ENCODE measurements at places on chromosomes 7 and 10.

GRCh38 chr10:80459047-80459865 lies 5.1 kb downstream of the TSPAN14 start:
- peak; percentile 91 for DNase-seq

GRCh38 chr10:59387951-59388670 lies 25.8 kb upstream of the FAM13C start:
- no peak for DNase-seq

- DNase-seq: peak; percentile 41
These were observed 36.7 kb upstream of the NCAPG2 start for GRCh38 chr7:158741294-158741666.

DNA sequence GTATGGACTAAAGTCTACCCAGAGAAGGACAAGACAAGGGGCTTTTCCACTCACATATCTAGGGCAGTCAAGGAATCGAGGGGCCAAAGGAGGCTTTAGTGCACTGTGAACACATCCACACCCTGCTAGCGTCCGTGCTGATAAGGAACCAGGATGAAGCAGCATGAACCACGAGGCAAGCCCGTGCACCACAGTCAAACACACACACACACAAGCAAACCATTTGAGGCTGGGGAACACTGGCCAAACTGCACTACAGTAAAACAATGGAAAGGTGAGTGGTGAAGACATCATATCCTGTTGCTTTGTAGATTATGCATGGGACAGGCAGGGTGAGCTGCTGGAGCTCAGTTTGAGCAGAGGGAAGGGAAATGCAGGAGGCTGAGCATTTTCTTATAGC lies 177.4 kb upstream of the CDCA7L start:
- DNase-seq: no peak

DNA sequence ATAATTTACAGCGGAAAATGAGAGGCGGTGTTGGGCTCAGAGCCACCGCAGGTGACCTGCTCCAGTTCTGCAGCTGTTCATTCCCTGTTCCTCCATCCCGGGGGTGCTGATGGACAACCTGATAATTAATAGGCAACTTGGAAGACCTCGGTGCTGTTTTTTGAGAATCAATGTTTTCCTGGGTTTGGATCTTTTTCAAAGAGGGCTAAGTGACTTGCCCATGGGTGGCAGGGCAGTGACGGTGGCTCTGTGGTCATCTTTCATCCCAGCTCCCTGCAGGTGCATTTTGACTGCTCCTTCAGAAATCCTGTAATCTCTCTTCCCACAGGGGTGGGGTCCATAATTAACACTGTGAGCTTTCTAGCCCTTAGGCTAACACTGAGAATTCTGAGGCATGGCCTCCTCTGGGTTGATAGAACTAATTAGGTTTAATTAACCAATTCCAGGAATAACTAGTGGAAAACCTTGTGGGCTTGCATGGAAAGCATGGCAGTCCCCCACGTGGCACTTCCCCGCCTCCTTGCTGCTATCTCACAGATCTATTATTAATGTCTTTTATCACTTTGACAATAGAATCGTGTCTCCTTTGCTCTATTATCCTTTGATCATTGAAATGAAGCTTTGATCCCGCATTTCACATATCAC lies 217.9 kb downstream of the GLRX3 start:
- DNase-seq: no peak

GRCh38 chr7:17040716-17041115 lies 158.9 kb upstream of the AGR3 start:
- DNase-seq: no peak

- no peak for DNase-seq
These were observed 47.6 kb upstream of the MGMT start for GRCh38 chr10:129419397-129419796.

DNA sequence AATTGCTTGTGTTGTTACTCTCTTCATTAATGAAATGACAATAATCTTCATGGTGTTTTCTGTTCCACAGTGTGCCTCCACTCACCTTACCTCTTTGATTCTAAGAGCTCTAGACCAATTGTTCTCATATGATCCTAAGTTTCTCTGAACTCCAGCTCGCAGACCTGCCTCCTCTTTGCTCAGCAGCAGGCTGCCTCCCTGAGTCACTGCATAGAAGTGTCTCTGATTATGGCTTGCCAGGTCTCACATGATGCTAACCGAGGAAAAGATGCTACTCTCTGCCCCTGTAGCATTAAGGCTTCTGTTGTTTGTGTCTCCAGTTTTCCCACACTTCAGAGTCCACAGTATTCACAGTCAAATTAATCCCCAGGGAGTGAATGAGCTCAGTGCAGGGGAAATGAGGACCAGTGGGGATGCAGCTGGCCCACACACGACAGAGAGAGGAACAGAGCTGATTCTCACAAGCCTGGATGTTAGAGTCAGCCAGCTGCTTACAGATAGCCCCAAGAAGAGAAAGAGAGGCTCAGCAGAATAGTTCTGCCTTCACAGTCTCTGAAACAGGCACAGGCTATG lies 145.9 kb upstream of the EGR2 start:
- DNase-seq: no peak

- no peak for DNase-seq
These were observed 33.9 kb upstream of the TSPAN13 start for GRCh38 chr7:16719699-16720098.

DNA sequence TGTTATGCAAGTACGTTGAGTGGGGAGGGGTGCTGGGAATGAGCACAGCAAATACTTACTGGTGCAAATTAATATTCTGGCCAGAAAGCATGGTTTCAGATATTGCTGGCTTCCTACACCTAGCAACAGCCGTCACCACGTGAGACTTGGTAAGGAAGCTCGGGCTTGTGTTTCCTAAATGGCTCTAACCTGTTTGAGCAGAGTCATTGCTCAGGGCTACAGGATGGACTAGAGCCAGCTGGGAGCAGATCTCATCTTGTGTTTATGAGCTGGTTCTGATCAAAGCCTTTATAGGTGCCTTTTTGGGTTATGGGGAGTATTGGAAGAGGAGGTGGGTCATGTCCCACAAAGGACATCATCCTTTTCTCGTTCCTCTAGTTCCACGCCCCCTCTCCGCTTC lies 200.3 kb downstream of the BUB3 start:
- no peak for DNase-seq

DNA sequence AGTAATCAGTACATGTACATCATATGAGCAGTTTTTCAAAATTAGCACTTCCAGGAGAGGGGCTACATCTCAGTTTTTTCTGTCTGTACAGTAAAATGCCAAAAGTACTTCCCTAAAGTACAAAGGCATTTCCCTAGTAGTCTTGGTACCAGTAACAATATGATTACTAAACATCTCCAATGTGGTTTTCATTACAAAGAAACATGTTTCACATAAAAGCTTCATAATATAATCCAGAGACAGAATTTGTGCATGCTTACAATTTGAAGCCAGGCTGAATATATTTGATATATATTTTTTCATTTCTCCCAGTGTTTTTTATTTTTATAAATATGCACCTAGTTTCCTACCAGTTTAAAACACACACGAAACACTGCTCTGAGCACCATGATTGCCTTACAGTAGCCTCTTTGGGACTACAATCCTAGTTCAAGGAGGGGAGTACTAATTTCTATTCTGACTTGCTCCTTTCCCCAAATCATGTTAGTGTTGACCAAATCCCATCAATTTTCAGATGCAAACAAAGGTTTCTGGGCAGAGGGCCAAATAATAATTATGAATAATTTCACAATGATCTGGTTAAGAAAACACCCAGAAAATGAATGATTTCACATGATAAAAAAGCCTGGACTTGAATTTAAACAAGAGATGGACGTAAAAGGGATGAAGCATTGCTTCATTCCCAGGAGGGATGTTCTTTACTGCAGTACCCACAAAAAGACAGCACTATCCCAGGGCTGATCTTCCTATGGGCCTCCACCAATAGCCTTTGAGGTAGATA lies 201.3 kb downstream of the SLC25A13 start:
- no peak for DNase-seq

- DNase-seq: no peak
These were observed 236.7 kb upstream of the KLF14 start for GRCh38 chr7:130970696-130971095.

- no peak for DNase-seq
These were observed 466.6 kb upstream of the IGFBP3 start for GRCh38 chr7:46387646-46388045.

DNA sequence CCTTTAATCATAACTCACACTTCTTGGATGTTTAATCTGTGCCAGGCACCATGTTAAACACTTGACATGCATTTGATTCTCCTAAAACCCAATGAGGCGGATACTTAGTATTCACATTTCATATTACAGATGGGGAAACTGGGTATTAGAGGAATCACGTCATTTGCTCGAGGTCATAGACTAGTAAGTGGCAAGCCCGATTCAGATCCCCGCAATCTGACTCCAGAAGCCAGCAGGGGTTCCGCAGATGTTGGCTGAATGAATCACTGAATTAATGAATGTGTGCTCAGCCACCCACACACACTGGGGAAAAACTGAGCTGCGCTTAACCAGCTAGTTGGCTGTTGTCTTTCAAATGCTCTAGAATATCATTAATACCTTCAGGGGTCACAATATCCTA lies 22.5 kb upstream of the ENO4 start:
- no peak for DNase-seq

DNA sequence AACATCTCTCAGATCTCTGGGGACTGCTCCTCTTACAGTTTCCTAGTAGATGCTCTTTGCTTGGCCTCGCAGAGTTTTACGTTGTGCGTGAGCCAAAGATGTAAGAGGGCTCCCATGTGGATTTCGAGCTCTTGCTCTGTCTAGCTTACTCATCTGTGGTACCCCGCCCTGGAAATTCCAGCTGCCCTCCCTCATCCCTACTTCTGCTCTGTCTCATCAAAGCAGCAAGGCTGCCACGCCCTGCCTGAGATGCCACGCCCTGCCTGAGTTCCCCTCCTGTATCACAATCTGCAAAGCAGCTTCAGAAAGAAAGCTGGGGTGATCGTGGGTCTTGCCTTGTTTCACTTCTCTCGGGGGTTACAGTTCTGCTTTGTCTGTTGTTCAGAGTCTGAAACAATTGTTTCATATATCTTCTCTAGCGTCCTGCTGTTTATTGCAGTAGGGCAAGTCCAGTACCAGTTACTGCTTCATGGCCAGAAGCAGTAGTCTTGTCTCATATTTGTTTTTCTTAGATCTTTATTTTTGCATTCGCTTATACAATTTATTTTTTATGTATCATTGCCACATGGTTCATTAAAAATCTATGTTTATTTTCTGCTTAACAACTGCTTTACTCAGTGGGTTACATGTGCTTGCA lies 36.1 kb upstream of the CCNY start:
- no peak for DNase-seq

DNA sequence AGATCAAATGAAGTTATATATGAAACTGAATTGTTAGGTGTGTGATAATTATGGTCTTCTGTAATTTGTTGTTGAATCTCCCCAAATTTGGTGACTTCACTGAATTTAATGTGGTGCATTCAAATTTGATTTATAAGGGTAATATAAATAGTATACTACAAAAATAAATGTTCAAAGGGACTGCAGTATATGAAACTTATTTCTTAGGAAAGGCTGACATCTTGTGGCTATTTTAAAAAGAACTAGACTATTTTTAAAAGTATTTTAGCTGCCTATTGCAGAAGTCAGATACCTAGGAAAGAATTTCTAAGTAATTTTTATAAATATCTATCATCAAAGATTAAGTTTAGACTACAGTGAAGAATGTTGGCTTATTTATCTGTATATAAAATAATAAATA lies 36.6 kb downstream of the ATRNL1 start:
- no peak for DNase-seq

DNA sequence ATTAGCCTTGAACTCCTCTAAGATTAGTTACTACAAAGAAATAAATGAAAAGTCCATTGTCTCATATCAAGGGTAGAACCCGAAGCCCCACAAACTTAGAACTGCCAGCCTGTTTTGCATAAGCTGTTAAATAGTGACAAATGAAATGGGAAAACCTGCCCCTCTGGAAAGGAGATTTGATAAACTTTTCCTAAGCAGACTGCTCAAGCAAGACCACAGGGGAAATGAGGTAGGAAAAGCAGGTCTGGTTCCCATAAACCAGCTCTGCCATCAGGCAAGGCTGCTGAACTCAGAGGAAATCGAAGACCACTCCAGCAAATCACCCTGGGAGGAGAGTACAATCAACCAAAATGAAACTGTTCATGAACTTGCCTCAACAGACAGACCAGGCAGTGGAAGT lies 181.5 kb upstream of the AOAH start:
- DNase-seq: no peak

DNA sequence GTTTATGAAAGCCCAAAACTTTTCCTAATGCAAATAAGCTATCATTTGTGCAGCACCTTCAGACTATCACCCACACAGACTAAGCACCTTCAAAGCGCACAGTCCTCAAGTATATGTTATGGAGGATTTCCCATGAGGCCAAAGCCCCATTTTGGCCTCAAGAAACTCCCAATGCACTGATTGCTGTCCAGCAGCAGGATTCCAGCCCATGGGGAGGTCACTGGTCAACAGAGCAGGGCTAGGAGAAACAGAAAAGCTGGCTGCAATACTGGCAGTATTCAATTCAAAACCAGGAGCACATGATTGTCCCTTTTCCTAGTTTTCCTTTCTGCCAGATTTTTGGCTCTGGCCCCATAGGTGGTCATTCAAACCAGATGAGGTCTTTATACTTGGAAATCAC lies 24.5 kb upstream of the KIAA1217 start:
- no peak for DNase-seq

DNA sequence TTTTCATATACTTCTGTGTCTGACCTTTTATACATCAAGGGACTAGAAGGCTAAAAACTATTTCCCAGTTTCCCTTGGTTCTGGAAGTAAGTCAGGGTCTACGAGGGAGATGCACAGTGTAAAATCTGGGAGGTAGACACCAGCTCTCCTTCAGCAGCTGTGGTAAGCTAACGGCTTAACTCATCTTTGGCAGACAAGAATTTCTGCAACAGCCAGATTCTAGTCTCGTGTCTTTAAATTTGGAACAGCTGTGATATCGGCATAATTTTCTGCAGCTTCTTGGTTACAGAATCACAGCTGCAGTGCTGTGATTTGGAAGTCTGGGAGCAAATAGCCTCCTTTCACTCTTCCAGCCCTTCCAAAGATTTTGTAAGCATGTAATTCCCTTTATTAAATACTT lies 37.4 kb upstream of the ABCB4 start:
- no peak for DNase-seq

GRCh38 chr7:36391436-36392198 lies 2.0 kb downstream of the ANLN start:
- peak; percentile 78 for DNase-seq

- DNase-seq: peak; percentile 39
These were observed 5.6 kb upstream of the CYP3A4 start for GRCh38 chr7:99789441-99790070.

DNA sequence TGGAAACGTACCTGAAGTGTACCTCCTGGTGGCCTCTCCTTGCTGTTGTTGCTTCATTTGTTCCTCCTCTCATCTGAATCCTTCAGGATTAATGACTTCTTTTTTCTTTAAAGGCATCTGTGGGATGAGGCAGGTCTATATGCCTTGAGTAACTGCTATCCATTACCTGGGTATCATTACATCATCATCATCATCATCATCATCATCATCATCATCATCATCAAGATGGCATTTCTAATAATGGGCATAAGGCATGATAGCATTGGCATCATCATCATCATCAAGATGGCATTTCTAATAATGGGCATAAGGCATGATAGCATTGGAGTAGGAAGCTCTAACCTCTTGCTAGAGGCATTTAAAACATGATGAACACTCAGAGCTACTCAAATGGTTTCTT lies 59.9 kb downstream of the CFAP58 start:
- no peak for DNase-seq
